NCI-H1694 (cell line): ENCODE measurements at places on chromosomes 5 and 9.

- DNase-seq: no peak
Observed at GRCh38 chr5:92704590-92704989, 876.4 kb downstream of the NR2F1-AS1 start.

DNA sequence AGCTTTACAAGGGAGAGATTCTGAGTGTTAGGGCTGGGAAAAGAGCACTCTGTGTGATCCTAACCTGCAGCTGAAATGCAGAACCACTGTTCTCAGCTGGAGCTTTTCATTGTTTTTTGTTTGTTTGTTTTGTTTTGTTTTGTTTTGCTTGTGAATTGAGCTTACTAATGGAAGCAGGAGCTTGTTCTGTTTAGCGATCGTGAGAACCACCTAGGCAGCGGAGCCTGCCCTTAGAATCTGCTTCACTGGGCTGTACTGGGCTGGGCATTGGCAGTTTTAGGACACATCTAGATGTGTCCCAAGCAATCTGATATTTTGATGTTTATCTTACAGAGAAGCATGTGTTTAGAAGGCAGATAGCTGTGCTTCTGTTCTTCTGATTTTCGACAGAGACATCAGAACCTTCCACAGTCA, 14.3 kb downstream of the SYK start:
- DNase-seq: no peak

DNA sequence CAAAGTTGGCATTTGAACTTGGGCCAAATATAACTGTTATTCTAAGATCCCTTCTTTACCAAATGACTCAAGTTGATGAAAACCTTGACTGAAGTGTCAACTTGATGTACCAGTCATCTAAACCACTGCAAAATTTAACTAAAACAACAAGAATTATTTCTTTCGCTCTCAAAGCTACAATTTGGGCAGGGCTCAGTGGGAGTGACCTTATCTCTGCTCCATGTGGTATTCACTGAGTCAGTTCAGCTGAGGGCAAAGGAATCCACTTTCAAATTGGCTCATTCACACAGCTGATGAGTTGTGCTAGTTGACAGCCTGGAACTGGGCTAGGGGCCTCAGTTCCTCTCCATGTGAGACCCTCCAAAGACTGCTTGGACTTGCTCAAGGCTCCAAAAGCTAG, 166.3 kb downstream of the RORB start:
- DNase-seq: no peak

DNA sequence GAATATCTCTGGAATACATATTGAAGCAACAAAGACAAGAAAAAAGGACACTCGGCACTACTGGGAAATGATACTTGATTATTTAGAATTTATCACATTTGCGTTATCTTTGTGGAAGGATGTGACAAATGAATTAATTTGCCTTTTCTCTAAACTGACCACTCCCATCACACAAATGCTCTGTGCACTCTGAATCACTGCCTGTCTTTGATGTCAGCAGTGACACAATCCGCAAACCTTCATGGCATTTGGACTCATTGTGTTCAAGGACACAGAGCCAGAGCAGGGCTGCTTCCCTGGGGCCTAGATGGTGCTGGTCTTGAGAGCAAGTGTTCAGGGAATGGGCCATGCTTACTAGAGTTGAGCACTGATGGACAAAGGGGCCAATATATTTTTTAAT, 4.9 kb upstream of the KIF4B start:
- DNase-seq: no peak

DNA sequence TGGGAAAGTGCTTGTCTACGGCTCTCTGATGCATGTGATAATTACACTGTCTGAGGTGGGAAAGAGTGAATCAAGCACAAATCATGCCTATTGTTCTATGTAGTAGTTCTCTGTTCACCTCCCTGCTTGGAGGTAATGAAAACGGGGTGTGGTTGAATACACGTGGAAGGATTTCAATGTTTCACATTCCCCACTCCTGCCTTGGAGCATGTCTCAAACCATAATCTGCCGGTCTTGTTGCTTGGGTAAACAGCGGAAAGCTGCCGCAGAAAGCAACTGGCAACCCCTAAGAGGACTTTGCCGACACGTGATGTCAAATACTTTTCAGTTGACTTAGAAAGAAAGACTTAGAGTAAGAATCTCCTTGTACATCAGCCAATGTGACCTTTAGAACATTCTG, 63.5 kb upstream of the MOCS2 start:
- DNase-seq: no peak

- no peak for DNase-seq
Observed at GRCh38 chr9:122058051-122058450, 35.1 kb downstream of the TTLL11 start.

GRCh38 chr9:101478444-101478843, 42.9 kb upstream of the ALDOB start:
- DNase-seq: peak; percentile 5

- DNase-seq: no peak
Observed at GRCh38 chr5:78526049-78526525, 122.5 kb downstream of the LHFPL2 start.

GRCh38 chr5:177188775-177189174, 55.2 kb downstream of the NSD1 start:
- DNase-seq: no peak

GRCh38 chr5:608429-609370, 3.4 kb upstream of the CEP72 start:
- DNase-seq: no peak

DNA sequence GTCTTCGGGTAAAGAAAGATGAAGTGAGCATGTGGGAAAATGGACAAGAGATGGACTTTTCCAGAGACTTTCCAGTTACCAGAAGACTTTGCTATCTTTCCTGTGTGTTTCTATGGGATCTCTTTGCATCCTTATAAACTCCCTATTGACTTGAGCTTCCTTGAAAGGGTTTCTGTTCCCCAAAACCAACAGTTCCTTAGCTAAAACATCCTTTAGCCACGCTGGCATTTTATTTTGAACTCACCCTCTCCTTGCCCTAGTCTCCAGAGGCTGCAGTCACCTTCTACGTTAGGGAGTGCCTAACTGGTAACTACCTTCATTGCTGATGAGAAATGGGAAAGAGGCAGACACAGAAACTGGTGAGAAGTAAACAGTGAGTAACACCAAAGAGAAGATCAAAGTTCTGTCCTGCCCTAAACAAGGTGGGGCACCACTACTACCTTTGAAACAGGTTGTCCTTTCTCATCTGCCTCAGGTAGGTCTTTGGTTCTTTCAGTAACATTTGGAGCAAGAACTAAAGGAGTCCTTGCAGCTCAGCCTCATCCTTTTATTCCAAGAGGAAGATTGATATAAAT, 402.9 kb downstream of the ENC1 start:
- no peak for DNase-seq

DNA sequence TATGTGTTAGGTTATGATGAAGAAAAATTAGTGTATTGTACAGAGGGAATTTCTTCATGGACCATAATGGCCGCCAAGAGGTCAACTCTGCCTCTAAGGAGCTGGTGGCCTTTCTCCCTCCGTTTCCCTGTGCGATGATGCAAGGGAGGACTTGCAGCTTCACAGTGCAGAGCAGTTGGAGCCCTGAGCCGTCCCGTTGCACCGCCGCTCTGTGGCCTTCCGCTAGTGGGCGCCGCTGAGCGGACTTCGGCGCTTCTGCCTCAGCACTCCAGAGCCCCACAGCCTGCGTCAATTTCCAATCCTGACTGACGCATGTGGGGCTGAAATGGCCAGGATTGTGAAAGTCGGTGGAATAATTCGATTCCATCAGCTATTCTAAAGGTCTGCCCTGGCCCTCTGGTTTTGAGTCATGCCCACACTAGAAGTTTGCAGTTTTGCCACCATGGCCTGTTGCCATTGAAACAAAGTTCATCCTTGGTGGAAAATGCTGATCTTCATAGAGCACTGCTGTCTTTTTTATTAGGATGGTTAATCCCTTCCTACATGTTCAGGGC, 22.7 kb upstream of the LECT2 start:
- DNase-seq: no peak

- DNase-seq: no peak
Observed at GRCh38 chr9:133708246-133709014, 29.7 kb downstream of the SARDH start.

- no peak for DNase-seq
Observed at GRCh38 chr9:3777137-3777536, 251.3 kb upstream of the RFX3 start.

- DNase-seq: no peak
Observed at GRCh38 chr5:137832416-137832815, 35.2 kb upstream of the MYOT start.

DNA sequence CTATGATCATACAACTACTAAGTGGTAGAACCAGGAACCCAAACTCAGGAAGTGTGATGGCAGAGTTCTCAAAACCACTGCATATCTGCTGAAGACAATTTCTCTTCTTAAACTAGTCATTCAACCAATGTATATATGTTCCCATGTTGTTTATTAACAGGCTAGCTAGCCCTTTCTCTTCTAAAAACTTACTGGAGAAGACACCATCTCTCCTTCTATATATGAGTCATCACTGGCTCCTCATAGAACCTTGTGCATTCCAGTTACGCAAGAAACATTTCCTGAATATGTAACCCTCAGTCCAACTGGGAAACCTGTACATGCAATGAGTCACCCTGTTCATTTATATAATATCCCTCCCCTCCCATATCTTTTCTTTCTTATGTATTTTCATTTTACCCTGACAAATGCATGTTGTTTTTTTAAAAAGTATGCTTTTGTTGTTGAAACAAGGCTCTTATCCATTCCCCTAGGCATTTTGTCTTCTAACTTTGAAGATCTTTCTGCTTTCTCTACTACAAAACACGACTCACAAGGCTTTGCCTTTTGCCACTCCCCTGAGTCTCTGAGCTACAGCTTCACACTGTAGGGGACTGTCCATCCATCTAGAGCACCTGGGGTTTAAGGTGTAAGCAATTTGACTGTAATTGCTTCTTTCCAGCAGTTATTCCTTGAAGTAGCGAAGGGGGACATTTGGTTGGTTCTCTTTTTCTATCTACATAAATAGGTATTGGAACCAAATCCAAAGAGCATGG, 119.5 kb downstream of the ANXA1 start:
- no peak for DNase-seq

- no peak for DNase-seq
Observed at GRCh38 chr5:17167171-17167891, 50.1 kb upstream of the BASP1 start.

GRCh38 chr5:24167806-24168205, 477.0 kb downstream of the CDH10 start:
- no peak for DNase-seq

DNA sequence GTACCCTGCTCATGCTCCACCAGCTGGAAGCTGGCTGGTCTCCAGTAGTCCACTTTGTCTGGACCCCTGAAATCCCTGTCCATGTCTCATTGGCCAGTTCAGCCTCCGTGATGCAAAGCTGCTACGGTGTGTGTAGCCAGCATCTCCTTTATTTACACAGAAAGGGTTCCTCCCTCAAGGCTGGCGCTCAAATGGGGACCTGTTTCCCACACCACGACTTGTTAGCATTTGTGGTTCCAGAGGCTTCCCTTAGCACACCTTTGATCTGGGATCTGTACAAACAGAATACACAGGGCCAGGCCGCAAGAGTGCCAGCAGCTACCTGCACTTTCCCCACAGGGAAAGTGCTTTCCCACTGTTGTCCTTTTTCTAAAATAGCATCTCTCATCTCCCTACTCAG, 5.7 kb upstream of the SMU1 start:
- DNase-seq: no peak

GRCh38 chr5:140603734-140604133, 29.2 kb downstream of the CD14 start:
- no peak for DNase-seq

- no peak for DNase-seq
Observed at GRCh38 chr9:35495984-35496383, 6.1 kb downstream of the RUSC2 start.

GRCh38 chr9:5557606-5558587, 47.6 kb downstream of the PDCD1LG2 start:
- DNase-seq: no peak

DNA sequence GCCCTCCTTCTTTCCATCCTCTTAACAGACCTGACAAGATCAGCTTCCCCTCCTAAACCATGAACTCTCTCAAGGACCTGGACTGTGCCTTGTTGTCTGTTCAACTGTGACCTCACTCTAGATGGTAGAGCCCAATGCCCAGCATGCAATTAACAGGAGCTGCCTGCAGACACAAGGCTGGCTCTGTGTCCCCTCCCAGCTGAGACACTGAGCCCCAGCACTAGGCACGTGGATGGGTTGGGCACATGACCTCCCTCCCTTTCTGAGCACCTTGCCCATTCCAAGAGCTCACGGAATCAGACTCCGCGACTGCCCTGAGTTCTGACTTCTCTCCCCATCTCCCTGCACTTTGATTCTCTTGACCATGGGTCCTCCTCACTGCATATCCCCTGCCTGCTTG, 93.5 kb upstream of the LRRTM2 start:
- DNase-seq: no peak

DNA sequence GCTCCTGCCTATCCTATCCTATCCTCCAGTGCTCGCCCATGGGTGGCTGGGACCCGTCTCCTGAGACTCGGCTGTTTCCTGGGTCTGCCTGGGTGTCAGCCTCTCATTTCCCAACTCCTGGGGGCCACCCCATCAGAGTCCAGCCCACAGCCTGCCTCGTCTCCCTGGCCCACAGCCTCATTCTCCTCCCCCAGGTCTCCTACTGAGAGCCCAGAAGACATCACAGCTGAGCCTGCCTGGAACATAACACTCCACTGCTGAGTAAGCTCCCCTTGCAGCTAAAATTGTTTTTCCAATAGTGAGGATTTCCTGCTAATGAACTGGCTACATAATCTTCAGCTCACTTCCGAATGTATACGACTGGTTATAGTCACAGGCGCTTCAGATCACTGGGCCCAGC, 95.3 kb downstream of the TTLL11 start:
- DNase-seq: no peak

DNA sequence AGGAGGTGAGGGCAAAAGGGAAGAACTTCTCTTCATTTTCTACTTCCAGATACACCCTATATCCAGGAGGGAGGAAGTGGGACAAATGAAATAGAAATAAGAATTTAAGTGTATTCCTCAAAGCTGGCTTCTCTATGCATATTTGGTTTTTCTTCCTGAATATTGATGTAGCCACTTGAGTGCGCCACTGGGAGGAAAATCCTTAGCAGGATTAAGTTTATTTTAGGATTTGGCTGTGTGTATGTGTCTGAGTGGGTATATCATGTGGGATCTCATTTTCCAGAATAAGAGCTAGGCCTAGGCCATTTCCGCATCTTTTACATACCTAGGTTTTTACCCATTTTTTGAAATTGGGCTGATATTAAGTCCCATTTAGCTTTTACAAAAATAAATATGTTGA, 42.5 kb downstream of the MAP1B start:
- DNase-seq: no peak

DNA sequence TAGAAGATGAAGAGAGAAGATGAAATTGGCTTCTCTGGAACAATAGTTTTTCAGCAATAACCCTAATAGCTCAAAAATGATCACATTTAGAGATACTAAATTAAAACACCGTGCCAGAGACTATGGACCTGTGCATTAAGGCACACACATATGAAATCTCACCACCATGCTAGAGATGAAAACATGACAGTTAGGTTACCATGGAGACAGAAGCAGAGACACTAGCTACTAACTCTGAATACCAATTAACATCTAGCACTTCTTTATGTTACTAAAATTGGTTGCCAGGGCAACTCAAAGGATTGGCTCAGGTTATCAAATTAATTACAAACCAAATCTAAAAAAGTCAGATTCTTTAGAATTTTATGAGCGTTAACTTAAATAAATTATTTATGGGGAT, 337.7 kb downstream of the PLK2 start:
- no peak for DNase-seq
